ENCODE measurements at places on chromosomes 3 and 15.
A peak's percentile ranks its signal among the peaks of the same experiment; 100 is the strongest.

DNA sequence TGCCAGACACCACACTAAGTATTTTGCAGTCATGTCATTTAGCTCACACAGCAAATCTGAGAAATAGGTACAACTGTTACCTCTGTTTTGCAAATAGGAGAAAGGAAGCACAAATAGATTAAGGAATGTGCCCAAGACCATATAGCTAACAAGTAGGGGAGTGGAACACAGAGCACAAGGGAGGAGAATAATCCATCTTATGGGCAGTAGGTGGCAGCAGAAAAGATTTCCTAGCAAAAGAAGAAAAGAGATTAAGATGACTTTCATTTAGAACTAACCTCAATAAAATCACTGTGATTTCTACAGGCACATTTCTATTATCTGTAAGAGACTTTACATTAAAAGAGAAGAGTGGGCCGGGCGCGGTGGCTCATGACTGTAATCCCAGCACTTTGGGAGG, 49.1 kb downstream of the NR1I2 start:
- H3K27ac ChIP-seq = no peak overlapping the region
- H3K27me3 ChIP-seq = no peaks in the 10 kb centered on the region
- H3K36me3 ChIP-seq = peaks cover 1% of the 10 kb centered on the region
- peaks cover 16% of the 10 kb centered on the region for H3K4me1 ChIP-seq
- H3K4me3 ChIP-seq = no peak overlapping the region
- no peak for DNase-seq

DNA sequence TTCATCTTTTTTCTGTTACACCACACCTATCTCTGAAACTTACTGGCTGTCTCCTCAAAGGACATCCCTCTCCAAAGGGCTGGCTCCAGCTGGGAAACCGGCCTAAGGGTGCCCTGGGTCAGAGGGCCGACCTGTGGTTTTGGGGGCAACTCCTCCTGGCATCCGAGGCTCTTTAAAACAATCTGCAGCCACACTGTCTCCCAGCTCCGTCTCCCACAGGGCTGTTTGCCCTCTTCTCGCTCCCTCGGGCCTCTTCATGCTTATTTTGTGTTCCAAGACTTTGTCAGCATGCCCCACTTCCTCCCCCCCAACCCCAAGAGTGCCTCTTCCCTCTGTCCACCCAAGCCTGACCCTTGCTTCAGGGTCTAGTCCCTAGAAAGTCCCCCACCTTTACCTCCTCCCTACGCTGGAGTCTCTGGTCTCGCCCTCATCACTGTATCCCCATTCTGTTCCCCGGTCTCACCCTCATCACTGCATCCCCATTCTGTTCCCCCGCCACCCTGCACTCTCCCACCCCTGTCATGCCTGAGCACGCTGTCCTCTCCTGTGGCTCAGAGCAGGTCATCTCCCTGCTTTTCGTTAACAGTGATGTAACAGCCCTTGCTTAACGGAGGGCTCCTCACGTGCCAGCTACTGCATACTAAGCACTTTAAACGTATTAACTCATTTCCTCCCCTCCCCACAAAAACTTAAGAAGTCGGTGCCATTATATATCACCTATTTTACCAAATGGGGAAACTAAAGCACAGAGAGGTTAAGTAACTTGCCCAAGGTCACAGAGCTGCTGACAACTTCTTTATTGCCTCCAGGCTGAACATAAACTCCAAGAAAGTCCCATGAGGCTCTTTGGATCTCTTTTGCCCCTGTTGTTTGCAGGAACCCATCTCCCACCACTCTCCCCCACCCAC, 1.1 kb upstream of the CSK start:
- H3K4me3 ChIP-seq = peak overlapping the region; percentile 91
- H3K36me3 ChIP-seq = peaks cover 3% of the 10 kb centered on the region
- peak; percentile 57 for DNase-seq
- no peaks in the 10 kb centered on the region for H3K27me3 ChIP-seq
- peaks cover 84% of the 10 kb centered on the region for H3K4me1 ChIP-seq
- peak overlapping the region; percentile 98 for H3K27ac ChIP-seq

GRCh38 chr3:16239780-16240179, 25.0 kb downstream of the DPH3 start:
- no peaks in the 10 kb centered on the region for H3K27me3 ChIP-seq
- DNase-seq = no peak
- H3K4me3 ChIP-seq = no peak overlapping the region
- no peak overlapping the region for H3K27ac ChIP-seq
- H3K36me3 ChIP-seq = no peaks in the 10 kb centered on the region
- peaks cover 18% of the 10 kb centered on the region for H3K4me1 ChIP-seq

DNA sequence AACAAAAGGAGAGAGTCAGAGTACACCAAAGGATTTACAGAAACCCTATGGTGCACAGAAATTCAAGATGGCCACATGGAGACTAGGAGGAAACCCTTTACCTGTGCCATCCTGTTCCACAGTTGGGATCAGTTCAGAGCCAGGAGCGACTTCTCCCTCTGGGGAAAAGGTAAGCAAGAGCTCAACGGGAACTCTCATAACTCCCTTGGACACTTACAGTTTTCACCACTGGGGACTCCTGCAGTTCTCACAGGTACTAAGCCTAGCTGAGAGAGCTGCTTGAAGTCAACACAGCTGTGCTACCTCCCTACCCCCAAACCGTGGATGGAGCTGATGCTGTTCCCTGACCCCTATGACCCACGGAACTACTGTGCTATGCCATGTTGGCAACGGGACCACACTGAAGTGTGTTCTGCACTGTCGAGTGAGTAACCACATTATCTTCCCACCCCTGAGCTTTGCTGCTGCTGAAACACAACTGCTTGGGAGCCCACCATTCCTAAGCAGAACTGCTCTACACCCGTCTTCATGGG, 606.8 kb downstream of the GBE1 start:
- DNase-seq = no peak
- no peaks in the 10 kb centered on the region for H3K27me3 ChIP-seq
- no peak overlapping the region for H3K4me3 ChIP-seq

GRCh38 chr3:43580181-43580580, 41.6 kb downstream of the ANO10 start:
- no peaks in the 10 kb centered on the region for H3K36me3 ChIP-seq
- peaks cover 17% of the 10 kb centered on the region for H3K4me1 ChIP-seq
- no peaks in the 10 kb centered on the region for H3K27me3 ChIP-seq
- no peak for DNase-seq

DNA sequence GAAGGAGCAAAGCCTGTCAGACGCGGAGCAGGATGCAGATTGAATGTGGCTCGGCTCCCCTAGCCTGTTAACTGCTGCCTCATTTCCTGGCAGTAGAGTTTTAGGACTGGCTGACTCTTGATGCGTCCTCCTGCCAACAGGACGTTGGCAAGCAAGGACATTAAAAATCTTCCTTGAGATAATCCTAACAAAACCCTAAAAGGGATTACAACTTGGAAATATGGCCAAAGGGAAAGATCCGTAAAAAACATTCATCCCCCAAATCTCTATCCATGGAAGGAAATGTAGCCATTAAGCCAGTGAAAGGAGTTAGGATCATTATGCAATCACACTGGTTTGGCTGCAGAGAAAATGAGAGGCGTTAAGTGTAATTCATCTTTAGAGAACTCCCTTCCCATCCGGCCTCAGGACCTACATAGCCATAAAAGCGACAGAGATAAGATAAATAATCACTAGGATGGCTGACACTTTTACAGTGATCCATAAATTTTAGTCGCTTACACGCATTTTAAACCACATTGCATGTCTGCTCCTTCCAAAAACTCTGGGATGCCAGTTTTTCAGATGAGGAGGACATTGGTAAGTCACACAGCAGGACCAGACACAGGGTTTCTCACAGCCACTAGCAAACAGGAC, 44.5 kb upstream of the C3orf80 start:
- H3K27me3 ChIP-seq = peaks cover 17% of the 10 kb centered on the region
- no peak overlapping the region for H3K4me3 ChIP-seq
- H3K4me1 ChIP-seq = peaks cover 10% of the 10 kb centered on the region

DNA sequence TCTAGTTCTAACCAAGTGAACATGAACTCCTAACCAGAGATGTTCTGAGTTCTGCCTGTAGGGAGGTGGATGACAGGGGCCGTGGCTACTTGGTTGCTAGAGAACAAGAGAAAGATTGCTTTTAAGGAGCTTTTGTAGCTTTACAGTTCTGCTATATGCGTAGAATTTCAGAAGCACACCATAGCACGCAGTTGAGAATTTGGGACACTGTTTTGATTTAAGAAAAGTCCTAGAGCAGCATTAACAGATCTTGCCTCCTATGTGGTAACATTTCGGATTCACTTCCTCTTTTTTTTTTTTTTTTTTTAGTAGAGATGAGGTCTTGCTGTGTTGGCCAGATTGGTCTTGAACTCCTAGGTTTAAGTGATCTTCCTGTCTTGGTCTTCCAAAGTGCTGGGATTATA, 181.7 kb downstream of the TCF12 start:
- no peaks in the 10 kb centered on the region for H3K4me1 ChIP-seq
- H3K36me3 ChIP-seq = peaks cover 4% of the 10 kb centered on the region
- no peak for DNase-seq
- H3K4me3 ChIP-seq = no peak overlapping the region
- H3K27me3 ChIP-seq = no peaks in the 10 kb centered on the region

- no peak overlapping the region for H3K27ac ChIP-seq
- no peak for DNase-seq
- peaks cover 6% of the 10 kb centered on the region for H3K27me3 ChIP-seq
- no peaks in the 10 kb centered on the region for H3K36me3 ChIP-seq
Observed at GRCh38 chr3:51876186-51876585, 785 bp upstream of the IQCF5 start.

- peak overlapping the region; percentile 78 for H3K4me3 ChIP-seq
- DNase-seq = no peak
- peaks cover 25% of the 10 kb centered on the region for H3K36me3 ChIP-seq
- peak overlapping the region; percentile 88 for H3K27ac ChIP-seq
- H3K4me1 ChIP-seq = peaks cover 52% of the 10 kb centered on the region
Observed at GRCh38 chr3:50334339-50335075, 6.1 kb downstream of the RASSF1 start.

GRCh38 chr3:42946050-42946449, 33.1 kb upstream of the GASK1A start:
- no peak overlapping the region for H3K27ac ChIP-seq
- DNase-seq = no peak
- peaks cover 4% of the 10 kb centered on the region for H3K4me1 ChIP-seq
- no peak overlapping the region for H3K4me3 ChIP-seq
- H3K36me3 ChIP-seq = no peaks in the 10 kb centered on the region

DNA sequence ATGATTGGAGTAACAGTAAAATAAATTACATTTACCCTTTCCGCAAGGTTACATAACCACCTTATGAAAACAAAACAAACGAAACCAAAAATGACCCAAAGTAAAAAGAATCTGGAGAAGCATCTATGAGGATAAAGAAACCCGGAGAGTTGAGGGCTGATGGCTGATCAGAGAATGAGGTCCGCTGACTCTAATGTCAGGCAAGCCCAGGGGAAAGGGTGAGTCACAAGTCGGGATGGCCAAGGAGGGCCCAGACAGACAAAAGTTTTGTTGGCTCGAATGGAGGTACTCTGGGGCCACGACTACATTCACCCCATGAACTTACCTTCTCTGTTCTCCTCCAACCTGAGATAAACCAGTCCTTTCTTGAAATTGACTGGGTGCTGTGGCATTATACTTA, 95.7 kb downstream of the RORA start:
- H3K36me3 ChIP-seq = no peaks in the 10 kb centered on the region
- H3K27ac ChIP-seq = no peak overlapping the region
- H3K27me3 ChIP-seq = peaks cover 44% of the 10 kb centered on the region
- no peak for DNase-seq
- H3K4me1 ChIP-seq = no peaks in the 10 kb centered on the region
- H3K4me3 ChIP-seq = no peak overlapping the region

- no peak for DNase-seq
- H3K27me3 ChIP-seq = peaks cover 17% of the 10 kb centered on the region
- H3K36me3 ChIP-seq = no peaks in the 10 kb centered on the region
- H3K27ac ChIP-seq = no peak overlapping the region
- no peaks in the 10 kb centered on the region for H3K4me1 ChIP-seq
- H3K4me3 ChIP-seq = no peak overlapping the region
Observed at GRCh38 chr3:70570584-70570983, 258.1 kb upstream of the MDFIC2 start.

DNA sequence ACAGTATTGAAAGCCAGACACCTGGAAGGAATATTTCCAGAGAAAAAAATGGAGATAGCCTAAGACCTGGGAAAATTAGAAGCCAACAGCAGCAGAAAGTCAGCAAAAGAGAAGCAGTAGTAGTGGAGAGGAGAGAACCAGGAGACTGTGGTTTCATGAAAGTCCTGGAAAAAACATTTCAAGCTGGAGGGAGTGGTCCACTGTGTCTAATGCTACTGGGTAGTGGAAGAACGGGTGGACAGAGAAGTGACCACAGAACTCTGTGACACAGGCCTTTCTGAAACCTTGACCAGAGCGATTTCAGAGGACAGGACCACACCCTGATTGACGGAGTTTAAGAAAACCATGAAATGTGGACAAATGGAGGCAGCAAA, 15.3 kb upstream of the SH3BP5 start:
- no peak for DNase-seq
- peaks cover 32% of the 10 kb centered on the region for H3K4me1 ChIP-seq
- no peaks in the 10 kb centered on the region for H3K27me3 ChIP-seq
- H3K27ac ChIP-seq = peak overlapping the region; percentile 64
- H3K4me3 ChIP-seq = no peak overlapping the region
- peaks cover 10% of the 10 kb centered on the region for H3K36me3 ChIP-seq

- no peaks in the 10 kb centered on the region for H3K4me1 ChIP-seq
- H3K4me3 ChIP-seq = no peak overlapping the region
- H3K27me3 ChIP-seq = no peaks in the 10 kb centered on the region
- no peak for DNase-seq
Observed at GRCh38 chr3:61924991-61925390, 363.6 kb downstream of the PTPRG start.

DNA sequence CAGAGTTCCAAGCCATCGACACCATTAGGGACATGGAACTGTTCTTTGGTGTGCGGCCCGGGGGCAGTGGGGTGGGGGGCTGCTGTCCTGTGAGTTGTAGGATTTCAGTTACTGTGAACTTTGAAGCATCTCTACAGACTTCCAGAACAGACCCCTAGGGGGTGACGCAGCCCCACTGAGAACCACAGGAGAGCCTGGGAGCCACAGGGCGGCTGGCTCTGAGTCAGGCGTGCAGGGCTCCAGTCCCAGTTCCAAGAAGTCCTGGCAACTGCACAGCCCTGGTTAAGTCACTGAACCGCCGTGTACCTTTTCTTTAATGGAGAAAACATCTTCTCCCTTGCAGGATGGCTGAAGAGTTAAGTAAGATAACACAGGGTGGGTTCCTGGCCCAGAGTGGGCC, 23.5 kb upstream of the LRTM1 start:
- no peaks in the 10 kb centered on the region for H3K36me3 ChIP-seq
- no peak overlapping the region for H3K27ac ChIP-seq
- no peaks in the 10 kb centered on the region for H3K4me1 ChIP-seq
- no peak overlapping the region for H3K4me3 ChIP-seq
- DNase-seq = no peak

- H3K4me1 ChIP-seq = peaks cover 14% of the 10 kb centered on the region
- no peaks in the 10 kb centered on the region for H3K27me3 ChIP-seq
- peaks cover 4% of the 10 kb centered on the region for H3K36me3 ChIP-seq
- DNase-seq = no peak
Observed at GRCh38 chr15:41438206-41438605, 21.3 kb downstream of the RTF1 start.

DNA sequence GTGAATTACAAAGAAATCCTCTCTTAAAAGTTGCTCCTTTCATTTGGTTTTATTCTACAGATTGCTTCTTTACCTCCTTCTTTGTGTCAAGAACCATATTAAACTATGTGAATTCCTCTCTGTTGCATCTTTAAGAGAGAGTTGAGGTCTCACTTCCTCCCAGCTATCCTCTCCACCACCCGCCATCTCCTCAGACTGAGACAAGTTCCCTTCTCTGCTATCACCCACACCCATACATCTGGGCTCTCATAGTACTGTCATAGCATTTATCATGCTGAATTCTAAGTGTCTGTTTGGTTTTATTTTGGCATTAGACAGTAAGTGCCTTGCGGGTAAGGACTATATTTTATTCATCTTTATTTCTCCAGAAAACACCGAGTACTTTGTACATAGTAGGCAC, 54.2 kb downstream of the B3GALNT1 start:
- no peak overlapping the region for H3K4me3 ChIP-seq
- H3K4me1 ChIP-seq = peaks cover 8% of the 10 kb centered on the region
- no peaks in the 10 kb centered on the region for H3K36me3 ChIP-seq
- DNase-seq = no peak

All from activated T-cell treated with anti-CD3 and anti-CD28 coated beads, Interleukin-2, amount 50 U/mL, for 72 hours (primary cell).